DMS 273 treated with DMSO at 0.1 percent for 48 hours (cell line): ENCODE measurements at places on chromosomes 3 and 15.

DNA sequence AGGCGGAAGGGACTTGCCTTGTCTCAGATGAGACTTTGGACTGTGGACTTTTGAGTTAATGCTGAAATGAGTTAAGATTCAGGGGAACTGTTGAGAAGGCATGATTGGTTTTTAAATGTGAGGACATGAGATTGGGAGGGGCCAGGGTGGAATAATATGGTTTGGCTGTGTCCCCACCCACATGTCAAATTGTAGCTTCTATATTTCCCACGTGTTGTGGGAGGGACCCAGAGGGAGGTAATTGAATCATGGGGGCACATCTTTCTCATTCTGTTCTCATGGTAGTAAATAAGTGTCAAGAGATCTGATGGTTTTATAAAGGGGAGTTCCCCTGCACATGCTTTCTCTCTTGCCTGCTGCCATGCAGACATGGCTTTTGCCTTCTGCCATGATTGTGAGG lies 89.2 kb downstream of the CGGBP1 start:
- no peak for DNase-seq

- DNase-seq = no peak
These were observed 228.1 kb downstream of the ADAMTS9 start for GRCh38 chr3:64459711-64460110.

DNA sequence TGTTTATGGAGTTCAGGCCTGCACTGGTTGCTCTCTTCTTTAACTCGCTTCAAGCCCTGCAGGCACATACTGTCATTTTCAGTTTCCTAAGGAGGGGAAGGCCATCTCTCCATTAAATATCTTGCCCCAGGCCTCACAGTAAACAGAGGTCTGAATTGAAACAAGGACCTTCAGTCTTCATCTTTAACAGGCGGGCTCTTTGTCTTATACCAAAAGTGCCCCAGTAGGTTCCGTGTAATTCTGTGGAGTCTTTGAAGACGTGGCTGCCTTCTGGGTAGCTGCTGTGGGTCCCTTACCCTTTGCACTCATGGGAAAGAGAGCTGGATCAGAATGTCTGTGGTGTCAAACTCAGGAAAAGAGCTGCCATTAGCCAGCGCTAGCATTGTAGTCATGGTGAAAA lies 161.2 kb downstream of the APBA2 start:
- no peak for DNase-seq

DNA sequence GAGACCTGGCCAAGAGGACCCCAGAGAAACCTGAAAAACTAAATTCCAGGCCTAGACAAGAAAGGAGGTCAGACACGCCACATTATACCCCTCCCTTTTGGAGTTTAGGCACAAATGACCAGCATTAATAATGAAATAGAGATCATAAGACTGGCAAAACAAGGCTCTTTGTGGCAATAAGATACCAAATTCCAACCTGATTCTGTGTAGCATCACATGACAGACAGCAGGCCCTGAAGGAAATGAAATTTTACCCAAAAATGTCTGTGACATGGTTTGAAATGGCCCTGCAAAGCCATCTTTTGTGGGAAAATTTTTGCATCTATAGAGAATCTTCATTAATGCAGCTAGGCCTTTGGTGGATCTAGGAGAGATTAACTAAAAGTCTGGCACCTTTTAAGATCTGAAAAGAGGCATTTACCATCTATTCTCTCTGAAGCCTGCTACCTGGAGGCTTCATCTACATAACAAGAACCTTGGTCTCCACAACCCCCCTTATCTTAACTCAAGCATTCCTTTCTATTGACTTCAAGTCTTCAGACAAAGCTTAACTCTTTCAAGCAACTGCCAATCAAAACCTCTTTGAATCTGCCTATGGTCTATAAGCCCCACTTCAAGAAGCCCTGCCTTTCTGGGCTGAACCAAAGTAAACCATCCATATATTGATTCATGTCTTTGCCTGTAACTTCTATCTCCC lies 8.0 kb downstream of the FAM174B start:
- DNase-seq = no peak

GRCh38 chr15:60346077-60346476 lies 51.7 kb downstream of the ANXA2 start:
- no peak for DNase-seq

DNA sequence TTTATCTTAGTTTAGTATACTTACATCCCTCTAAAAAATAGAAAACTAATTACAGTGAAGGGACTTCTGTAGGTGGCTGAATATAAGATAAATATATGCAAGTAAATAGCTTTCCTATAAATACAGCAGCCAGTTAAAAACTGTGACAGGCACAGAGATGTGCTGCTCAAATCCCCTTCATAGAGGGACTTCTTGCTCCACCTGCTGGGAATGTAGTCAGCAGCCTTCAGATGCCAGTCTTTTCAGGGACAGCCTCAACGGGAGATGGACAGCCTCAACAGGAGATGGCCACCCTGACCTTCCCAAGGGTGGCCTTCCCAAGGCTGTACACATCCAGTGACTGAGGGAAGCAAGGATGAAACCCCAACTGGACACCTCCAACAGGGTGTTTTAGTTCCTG lies 15.7 kb upstream of the PRR23E start:
- no peak for DNase-seq

GRCh38 chr3:152733584-152734119 lies 101.3 kb upstream of the P2RY1 start:
- DNase-seq = no peak

DNA sequence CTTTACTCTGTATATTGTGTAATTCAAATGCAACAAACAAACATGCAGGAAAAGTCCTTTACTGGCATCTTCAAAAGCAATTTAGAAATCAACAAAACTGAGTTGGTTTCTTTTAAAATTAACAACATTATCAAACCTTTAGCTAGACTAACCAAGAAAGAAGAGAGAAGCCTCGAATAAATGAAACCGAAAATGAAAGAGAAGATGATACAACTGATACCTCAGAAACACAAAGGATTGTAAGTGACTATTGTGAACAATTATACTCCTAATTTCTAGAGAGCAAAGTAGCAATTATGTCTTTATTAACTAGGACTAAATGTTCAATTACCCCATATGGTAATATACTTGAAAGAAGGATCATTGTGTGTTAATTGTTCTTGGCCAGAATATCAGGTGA lies 49.2 kb upstream of the P3H2 start:
- no peak for DNase-seq
